Fibroblast of mammary gland (primary cell): ENCODE measurements at places on chromosomes 16 and 17.
A peak's percentile ranks its signal among the peaks of the same experiment; 100 is the strongest.

DNA sequence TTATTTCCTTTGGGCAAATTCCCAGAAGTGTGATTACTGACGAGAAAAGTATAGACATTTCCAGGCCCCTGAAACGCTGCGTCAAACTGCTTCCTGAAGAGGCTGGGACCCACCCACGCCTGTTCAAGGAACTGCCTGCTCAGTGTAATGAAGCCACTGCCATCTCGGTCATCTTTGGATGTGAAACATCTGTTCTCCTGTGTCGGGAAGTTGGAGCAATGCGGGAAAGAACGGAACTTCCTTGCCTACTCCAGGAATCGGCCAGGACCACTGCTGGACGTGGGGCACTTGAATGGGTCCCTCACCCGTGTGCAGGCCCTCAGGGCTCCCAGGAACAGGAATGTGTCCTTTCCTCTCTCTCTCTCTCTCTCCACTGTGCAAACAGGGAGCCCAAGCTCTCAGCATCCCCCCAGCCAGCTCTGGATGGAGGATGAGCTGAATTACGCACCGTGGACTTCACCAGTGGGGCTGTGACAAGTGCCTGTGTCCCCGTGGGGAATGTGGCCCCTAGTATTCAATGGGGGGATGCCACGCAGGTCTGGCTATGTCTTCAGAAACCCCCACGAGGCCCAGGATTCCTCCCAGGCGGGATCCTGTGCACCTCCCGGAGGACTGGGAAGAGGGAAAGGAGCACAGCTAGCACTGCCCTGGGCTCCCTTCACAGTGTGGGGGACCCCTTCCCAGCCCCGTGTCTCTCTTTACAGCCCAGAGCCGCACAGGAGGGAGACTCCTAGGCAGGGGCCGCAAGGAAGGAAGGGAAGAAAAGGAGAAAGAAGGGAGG is 18.3 kb upstream of the LITAF start:
- peak; percentile 71 for DNase-seq

GRCh38 chr17:79048826-79049755 is 25.1 kb downstream of the C1QTNF1 start:
- no peak for DNase-seq

DNA sequence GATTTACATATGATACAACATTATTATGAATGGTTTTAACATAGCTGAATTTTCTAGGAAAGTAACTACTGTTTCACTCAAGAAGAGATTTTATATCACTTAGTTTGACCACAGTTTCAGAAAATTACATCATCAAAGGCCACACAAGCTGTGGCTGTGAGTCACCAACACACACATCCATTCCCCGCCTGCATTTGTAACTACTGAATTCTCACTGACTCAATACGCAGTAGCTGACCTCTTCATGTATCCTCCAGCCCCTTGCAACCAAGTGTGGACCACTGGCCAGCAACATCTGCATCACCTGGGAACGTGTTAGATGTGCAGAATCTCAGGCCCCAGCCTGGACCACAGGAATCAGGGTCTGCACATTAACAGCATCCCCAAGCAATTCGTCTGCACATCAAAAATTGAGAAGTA is 197.6 kb downstream of the XYLT1 start:
- DNase-seq = peak; percentile 91

DNA sequence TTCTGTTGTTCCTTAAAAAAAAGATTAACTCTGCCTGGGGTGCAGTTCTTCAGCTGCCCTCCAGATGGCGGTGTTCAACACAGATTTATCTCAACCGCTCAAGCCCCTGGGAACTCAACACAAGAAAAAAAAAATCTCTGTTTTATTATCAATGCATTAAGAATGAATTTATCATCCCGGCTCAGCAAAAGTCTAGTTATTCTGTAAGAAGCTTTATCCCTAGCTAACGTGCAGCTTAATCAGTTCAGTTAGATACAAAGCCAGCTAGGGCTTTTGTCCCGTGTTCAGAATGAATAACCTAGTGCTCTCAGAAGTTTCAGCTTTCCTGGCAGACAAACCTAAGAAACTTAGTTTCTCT is 475.9 kb upstream of the CCL2 start:
- peak; percentile 67 for DNase-seq

DNA sequence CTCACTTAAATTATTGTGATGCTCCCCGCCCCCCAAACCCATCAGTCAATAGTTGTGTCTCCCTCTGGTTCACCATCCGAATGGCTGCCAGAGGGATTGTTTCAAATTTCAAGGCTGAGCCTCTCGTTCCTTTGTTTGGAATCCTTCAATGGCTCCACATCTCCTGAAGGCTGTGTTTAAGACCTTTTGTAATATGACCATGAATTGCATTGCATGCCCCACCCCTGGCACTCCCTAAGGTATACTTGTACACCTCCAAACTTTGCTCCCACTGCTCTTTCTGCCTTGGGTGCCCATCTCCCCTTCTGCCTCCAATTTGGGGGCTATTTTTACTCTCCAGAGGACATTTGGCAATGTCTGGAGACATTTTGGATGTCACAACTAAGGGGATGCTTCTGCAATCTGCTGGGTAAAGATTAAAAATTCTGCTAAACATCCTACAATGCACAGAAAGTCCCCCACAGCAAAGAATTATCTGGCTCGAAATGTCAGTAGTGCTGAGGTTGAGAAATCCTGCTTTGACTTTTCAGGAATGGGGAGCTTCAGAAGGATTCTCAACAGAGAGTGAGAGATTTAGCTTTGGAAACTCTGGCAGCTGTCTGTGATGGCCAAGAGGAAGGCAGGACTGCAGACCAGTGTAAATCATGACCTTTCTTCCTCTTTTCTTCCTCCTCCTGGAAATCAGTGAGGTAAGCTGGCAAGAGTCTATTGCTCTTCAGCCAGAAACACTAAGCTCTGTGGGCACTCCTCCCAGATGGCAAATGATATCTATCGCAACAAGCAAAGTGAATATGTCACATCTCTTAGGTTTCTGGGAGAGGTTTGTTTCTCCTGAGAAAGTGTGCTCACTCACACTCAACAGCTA is 8.7 kb upstream of the IL4R start:
- peak; percentile 52 for DNase-seq

DNA sequence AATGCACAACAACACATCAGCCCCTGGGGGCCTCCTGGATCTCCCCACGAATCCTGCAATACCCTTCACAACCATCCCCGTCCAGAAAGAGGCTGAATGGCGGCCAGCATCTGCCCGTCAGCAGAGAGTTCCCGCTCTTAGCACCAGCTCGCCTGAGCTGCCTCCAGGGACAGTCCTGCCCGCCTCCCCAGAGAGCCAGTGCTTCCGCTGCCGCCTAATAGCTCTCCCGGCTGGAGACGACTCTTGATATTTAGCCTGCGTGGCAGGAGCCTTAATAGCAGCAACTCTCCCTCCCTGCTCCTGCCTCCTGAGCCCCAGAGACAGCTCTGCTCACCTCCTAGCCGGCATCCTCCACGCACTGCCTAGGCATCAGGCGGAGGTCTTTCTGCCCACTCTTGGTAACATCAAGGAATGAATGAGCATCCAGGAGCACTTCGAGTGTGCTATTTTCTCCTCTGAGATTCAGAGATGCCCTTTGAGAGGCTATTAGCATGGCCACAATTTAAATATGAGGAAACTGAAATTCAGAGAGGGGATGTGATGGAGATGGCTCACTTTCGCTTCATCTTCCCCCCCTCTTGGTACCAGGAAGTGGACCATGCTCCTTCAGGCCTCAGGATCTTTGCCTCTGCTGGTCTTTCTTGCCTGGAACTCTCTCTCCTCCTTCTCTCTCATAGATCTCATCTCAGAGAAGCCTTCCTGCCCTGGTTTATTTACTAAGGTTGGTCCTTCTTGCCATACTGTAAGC is 67.9 kb downstream of the RAI1 start:
- no peak for DNase-seq

DNA sequence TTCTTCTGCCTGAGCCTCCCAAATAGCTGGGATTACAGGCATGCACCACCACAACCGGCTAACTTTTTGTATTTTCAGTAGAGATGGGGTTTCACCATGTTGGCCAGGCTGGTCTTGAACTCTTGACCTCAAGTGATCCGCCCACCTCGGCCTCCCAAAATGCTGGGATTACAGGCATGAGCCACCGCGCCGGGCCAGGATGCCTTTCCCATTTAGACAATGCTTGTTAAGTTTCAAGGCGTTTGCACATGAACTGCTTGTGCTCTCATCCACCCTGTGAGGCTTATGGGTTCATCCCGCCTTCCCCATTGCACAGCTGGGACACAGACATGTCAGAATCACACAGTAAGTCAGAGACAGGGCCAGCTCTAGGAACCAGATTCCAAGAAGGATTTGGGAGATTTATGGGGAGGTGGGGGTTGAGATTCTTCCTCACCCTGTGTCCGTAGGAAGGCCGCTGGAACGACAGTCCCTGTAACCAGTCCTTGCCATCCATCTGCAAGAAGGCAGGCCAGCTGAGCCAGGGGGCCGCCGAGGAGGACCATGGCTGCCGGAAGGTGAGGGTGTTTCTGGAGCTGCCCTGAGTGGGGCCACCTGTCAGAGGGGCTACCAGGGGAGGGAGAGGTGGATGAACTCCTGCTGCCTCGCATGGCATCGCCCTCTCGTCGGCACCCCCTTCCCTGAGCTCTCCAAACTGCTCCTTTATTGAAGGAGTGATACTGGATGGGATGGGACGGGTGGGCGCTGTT is 46.3 kb downstream of the MRC2 start:
- DNase-seq = no peak

DNA sequence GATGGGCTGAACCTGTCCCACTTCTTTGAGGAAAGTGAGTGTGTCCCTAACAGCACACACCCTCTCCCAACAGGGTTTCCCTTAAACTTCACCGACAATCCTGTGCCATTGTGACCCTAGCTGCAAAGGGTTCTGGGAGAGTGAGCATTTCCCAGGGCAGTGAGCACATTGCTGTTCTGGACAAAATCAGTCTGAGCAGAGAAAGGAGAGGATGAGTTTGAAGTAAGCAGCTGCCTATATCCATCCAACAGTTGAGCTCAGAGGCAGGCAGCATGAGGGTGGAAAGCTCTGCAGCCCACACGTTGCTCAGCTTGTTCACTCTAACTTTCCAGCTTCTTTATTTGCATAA is 296.5 kb upstream of the MAF start:
- DNase-seq = no peak

GRCh38 chr17:17096438-17097178 is 54.4 kb downstream of the MPRIP start:
- DNase-seq = peak; percentile 32

- no peak for DNase-seq
Observed at GRCh38 chr16:29912087-29912486, 11.8 kb downstream of the ASPHD1 start.

GRCh38 chr16:14454391-14454790 is 175.7 kb downstream of the PARN start:
- DNase-seq = peak; percentile 60

- DNase-seq = no peak
Observed at GRCh38 chr16:49534901-49535610, 161.5 kb downstream of the C16orf78 start.

GRCh38 chr17:77817953-77818352 is 140.6 kb upstream of the TNRC6C start:
- DNase-seq = no peak

- DNase-seq = no peak
Observed at GRCh38 chr17:82444284-82444893, 6.2 kb downstream of the CYBC1 start.

GRCh38 chr17:30351735-30352134 is 17.9 kb upstream of the TMIGD1 start:
- DNase-seq = no peak

- DNase-seq = no peak
Observed at GRCh38 chr16:89248196-89248982, 30.9 kb downstream of the ZNF778 start.

DNA sequence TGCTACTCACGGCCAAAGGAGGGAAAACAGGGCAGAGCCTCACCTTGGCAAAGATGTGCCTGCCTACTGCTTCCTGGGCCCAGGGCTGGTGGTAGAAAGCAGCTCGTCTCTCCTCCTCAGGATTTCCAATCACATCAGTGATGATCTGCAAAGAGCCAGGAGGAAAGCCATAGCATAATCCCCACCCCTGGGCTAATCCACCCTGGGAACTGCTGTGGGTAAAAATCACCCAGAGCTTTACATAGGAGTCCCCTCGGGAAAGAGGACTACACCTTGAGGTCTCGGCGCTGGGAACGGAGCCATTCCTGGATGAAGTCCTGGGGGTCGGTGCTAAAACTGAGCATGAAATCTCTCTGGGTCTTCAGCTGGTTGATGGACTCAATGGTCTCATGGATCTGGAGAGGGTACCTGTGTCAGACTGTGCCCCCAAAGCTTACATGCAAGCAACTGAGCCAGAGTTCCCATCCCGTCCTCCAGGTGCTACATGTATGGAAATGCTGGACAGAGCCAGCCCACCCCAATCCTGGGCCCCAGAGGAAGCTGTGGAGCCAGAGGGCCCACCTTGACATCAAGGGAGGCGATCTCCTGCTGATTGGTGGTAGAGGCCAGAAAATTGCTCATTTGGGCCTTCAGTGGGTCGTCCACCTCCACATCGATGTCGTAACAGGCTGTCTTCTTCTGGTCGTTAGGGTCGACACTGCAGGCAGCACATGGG is 5.7 kb upstream of the FTSJ3 start:
- DNase-seq = no peak

- DNase-seq = peak; percentile 47
Observed at GRCh38 chr17:53749178-53749577, 73.5 kb upstream of the KIF2B start.

DNA sequence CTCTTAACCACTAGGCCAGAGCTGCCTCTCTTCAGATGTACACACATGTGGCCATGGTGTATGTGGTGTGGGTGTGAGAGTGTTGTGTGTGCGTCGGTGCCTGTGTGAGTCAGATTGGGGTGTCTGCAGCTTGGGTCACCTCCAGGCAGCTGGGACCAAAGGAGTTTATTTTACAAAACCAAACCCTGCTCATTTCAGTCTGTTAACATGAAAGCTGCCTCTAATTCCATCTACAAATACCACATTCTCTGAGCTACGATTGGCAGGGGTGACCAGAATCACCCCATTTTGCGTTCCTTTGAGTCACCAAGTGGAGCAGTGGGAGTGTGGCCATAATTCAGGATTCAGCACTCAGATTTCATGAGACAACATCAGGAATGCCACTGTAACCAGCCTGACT is 105.3 kb downstream of the IRX5 start:
- DNase-seq = peak; percentile 29

- DNase-seq = no peak
Observed at GRCh38 chr17:1997927-1998742, 27.0 kb downstream of the RTN4RL1 start.

- no peak for DNase-seq
Observed at GRCh38 chr17:62999736-63000135, 33.7 kb downstream of the TANC2 start.

DNA sequence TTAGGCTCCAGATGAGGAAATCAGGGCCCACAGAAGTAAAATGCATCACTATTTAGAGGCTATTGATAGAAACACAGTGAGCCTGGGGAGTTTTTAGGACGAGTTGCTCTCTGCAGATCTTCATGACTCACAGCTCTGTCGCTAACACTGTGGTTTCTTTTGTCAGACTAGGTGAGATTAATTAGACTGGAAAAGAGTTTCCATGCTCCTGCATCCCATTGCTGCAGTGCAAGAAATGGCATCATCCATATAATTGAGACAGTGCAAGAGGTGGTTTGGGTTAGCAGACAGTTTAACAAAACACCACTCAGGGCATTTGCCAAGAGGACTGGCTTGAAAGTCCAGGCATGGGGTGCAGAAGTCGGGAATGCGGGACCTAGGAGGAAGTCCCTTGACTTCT is 198.8 kb upstream of the CACNG5 start:
- peak; percentile 74 for DNase-seq

GRCh38 chr17:74241431-74241830 is 28.1 kb downstream of the TTYH2 start:
- DNase-seq = peak; percentile 20
